ENCODE measurements at places on chromosomes 6 and 20. TPM values are rescaled to one million over a fixed set of nuclear protein-coding genes. Genes with fewer than 3 reads are reported as not detected.

- DNase-seq: no peak
Measured at GRCh38 chr6:133206942-133207341, 34.2 kb upstream of the EYA4 start.

GRCh38 chr6:2036710-2037023 lies 208.7 kb downstream of the GMDS start:
- DNase-seq: no peak

- DNase-seq: no peak
Measured at GRCh38 chr6:168273441-168274036, 46.0 kb downstream of the DACT2 start.

Gene SYNDIG1
- not detected for total RNA-seq

Gene ZSCAN16
- total RNA-seq: 4.4 TPM

Gene TRIM40
- total RNA-seq: not detected
